ENCODE measurements at places on chromosomes 1 and 21.

DNA sequence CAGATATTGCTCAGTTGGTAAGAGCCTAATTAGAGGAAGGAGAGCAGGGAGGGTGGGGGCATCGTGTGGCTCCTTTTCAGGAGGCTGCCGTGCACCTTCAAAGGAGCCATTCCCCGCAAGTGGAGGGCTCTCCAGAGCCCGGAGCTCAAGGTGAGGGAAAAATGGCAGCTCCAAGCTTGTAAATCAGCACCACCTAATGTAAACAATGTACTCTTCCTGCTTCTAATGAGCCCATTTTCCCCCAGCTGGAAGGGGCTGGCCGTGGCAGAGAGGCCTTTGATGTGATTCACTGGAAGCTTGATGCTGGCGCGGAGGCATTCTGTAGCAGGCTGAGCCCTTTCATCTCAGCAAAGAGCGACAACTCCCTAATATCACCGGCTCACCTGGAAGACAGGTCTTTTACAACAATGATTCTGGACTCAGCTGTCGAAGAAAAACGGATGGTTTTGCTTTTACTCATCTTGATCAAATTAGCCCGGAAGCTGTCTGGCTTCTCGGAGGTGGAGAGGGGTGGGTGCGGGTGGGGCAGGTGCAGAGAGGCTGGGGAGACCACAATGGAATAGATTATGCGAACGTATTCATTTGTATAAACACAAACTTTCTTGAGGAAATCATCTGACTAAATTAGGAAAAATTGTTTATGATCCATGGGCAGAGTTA lies 112.5 kb downstream of the RRAGC start:
- peak; percentile 86 for DNase-seq

GRCh38 chr1:2132222-2133038 lies 62.1 kb downstream of the FAAP20 start:
- DNase-seq, result peak; percentile 46

DNA sequence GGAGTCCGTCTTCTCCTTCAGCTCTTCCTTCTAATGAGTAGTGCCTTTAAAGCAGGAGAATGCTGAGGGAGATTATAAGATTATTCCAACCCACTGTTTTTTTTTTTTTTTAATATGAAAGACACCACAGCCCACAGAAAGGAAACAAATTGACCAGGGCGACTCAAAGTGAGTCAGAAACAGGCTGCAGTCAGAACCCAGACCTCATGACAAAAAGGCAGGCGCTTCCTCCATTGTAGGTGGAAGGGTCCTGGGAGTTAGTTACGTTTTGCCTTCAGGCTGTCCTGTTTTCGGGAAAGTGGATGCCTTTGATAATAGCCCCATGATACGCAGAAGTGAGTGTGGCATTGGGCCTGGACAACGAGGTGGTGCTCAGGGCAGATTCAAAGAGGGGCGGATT lies 21.0 kb downstream of the PLXNA2 start:
- DNase-seq, result no peak

- DNase-seq, result peak; percentile 73
These were observed 63.6 kb upstream of the ETV3 start for GRCh38 chr1:157201767-157202166.

GRCh38 chr1:225044258-225044657 lies 114.8 kb downstream of the DNAH14 start:
- DNase-seq, result no peak

DNA sequence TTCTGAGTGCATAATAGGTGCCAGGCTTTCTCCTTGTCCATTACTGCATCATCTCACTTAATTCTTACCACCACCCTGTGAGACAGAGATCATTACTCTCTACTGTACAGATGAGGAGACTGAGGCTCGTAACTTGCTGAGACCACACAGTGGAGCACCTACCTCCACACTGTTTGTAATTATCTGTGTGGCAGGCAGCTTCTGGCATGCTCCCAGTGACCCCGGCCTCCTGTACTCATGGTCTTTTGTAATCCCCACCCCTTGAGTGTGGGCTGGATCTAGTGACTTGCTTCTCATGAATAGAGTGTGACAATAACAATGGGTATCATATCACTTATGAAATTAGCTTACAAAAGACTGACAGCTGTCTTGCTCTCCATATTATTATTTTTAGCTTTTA lies 407.3 kb downstream of the MATN1 start:
- no peak for DNase-seq

- DNase-seq, result no peak
These were observed 90.2 kb upstream of the C1orf21 start for GRCh38 chr1:184296466-184297243.

All from NCI-H1105 treated with DMSO at 0.1 percent for 48 hours (cell line).